ENCODE measurements at places on chromosomes 2 and 18. TPM values are rescaled to one million over a fixed set of nuclear protein-coding genes. Genes with fewer than 3 reads are reported as not detected.

GRCh38 chr18:47585914-47586313 lies 334.5 kb upstream of the SKOR2 start:
- no peak for DNase-seq

The FSIP2 gene
- 1.2 TPM for total RNA-seq

The SF3B1 gene
- 352 TPM for total RNA-seq

GRCh38 chr2:127678531-127678930 lies 3.2 kb upstream of the LIMS2 start:
- DNase-seq = no peak

The UGT1A5 gene
- total RNA-seq = 1.2 TPM

GRCh38 chr2:27622921-27623384 lies 5.9 kb downstream of the CCDC121 start:
- DNase-seq = no peak

GRCh38 chr18:53864770-53865169 lies 359.7 kb downstream of the MBD2 start:
- DNase-seq = no peak

All from vagina (tissue), 2 donors.